D721Med (cell line): ENCODE measurements at places on chromosomes 2 and 18.

GRCh38 chr2:240157147-240157470 is 16.7 kb upstream of the OTOS start:
- no peak for DNase-seq

- no peak for DNase-seq
Observed at GRCh38 chr2:25521665-25522387, 151.6 kb downstream of the DTNB start.

DNA sequence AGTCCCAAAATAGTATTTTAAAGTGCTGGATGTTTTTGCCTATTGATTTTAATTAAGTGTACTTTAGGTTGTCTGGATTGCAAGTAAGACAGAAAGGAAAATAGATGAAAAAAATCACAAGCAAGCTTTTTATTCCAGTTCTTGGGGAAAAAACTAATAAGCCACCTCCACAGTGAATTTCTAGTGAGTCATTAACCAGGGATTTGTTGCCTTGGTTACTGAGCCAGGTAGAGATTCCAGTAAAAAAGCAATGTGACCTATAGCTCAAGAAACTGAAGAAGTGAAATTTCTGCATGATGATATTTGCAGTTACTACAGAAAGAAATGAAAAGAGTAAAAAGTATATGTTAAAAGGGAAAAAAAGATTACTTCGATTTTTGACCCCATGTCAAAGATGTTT is 160.6 kb downstream of the METTL4 start:
- DNase-seq = no peak

DNA sequence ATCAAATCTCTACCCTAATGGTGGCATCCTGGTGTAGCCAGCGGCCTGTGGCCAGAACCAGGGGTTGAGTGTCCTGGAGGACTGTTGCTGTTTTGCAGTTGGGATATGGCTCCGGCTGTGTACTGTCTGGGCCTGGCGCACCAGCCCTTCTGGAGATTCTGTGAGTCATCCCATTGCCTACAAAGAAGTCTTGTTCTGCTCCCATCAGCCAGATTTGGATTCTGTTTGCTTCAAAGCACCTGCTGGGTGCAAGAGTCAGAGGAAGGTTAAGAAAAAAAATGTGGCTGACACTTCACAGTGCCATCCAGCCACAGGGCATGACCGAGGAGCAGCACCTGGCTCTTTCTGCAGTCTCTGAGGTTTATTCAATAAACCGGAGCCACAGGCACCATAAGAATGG is 41.0 kb upstream of the ASAP2 start:
- DNase-seq = no peak

DNA sequence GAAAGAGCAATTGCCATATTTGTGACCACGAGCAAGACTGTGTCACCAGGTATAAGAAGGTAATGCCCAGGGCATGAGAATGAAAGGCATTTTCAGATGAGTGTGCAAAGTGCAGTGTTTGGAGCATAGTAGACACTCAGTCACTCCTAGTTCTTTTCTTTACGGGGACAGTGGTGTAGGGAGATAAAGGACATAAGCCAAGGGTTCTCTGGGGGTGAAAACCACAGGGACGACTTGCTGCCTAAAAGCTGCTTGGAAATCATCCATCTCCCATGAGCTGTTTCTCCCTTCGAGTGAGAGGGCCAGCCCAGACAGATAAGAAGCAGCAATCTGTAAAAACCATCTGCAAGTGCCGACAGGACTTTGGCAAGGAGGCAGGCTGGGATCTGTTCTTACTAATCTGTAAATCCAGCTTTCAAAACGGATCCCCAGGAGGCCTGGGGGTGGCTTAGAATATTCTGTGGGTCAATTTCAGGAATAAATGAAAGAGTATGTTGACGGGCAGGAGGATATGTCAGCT is 221.6 kb downstream of the LPIN1 start:
- DNase-seq = no peak

- DNase-seq = no peak
Observed at GRCh38 chr2:164558450-164558849, 62.8 kb downstream of the GRB14 start.

DNA sequence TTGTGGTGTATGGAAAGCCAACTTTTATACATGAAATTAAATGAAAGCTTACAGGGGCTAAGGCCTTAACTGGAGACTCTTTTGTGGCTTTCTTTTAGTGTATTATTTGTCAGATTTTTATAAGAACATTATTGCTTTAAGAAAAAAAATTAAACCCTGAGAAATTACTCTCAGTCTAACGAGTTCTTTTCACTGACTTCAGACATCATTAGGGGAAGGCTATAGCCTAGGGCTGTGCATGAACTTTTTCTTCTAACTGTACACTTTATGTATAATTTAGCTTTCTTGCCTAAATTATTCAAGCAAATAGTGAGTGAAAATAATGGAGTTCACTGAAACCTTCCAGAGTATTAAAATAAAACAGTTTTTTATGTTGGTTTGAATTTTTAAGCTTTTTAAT is 151.1 kb upstream of the MEIS1 start:
- no peak for DNase-seq

GRCh38 chr2:120444691-120445240 is 98.8 kb downstream of the INHBB start:
- no peak for DNase-seq

DNA sequence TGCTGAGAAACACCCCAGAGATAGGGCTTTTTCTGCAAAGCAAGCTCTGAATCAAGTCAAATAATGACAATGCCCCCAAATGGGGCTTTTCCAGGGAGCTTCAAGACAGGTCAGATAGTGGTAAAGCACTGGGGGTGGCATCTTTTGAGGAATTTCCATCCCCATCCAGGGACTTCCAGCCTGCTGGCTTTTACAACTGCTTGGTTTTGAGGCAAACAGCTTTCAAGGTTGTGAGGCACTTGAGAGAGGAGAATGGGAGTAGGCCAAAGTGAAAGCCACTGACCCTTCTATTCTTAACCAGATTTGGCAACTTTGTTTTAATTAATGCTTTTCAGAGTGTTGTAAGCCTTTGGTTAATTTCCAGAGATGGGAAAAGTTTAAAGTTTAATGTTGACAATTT is 762.0 kb upstream of the POU3F3 start:
- DNase-seq = no peak

- no peak for DNase-seq
Observed at GRCh38 chr2:69603146-69603743, 40.3 kb downstream of the AAK1 start.

- no peak for DNase-seq
Observed at GRCh38 chr2:176503776-176504175, 234.5 kb downstream of the MTX2 start.

DNA sequence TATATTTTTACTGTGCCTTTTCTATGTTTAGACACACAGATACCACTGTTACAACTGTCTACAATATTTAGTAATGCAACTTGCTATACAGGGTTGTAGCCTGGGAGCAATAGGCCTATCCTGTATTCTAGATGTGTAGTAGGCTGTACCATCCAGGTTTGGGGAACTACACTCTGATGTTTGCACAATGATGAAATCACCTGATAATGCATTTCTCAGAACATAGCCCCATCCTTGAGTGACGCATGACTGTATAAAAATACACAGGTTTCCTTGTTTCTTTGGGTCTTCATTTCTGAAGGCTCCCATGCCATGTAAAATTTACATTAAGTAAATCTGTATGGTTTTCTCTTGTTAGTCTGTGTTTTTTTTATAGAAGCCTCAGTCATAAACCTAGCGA is 270.9 kb upstream of the SKOR2 start:
- no peak for DNase-seq

DNA sequence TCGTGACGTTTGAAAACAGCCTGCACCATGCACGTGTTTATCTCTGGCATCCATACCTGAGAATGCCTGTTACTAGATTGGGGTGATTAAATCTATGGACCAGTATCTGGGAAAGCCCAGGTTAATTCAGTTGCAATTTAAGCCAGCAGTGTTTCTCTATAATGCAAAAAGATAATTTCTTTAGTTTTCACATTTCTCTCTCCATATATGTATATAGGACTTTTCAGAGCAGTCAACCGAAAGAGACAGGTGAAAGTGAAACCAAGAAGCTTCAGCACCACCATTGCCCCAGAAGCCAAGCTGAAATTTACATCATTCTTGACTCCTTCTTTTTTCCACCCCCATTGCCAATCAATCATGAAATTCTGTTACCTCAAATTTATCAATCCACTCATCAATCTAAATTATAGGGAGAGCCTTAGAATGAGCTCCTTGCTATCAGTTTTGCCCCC is 2.7 kb upstream of the LRP2 start:
- DNase-seq = no peak

- DNase-seq = no peak
Observed at GRCh38 chr2:122033778-122034177, 278.3 kb downstream of the TSN start.

- no peak for DNase-seq
Observed at GRCh38 chr2:16123421-16123820, 183.1 kb downstream of the MYCN start.

- DNase-seq = no peak
Observed at GRCh38 chr2:47313728-47314127, 89.2 kb upstream of the MSH2 start.

- no peak for DNase-seq
Observed at GRCh38 chr2:180694445-180695421, 285.7 kb upstream of the UBE2E3 start.

GRCh38 chr18:59921384-59921891 is 21.6 kb downstream of the PMAIP1 start:
- DNase-seq = no peak

DNA sequence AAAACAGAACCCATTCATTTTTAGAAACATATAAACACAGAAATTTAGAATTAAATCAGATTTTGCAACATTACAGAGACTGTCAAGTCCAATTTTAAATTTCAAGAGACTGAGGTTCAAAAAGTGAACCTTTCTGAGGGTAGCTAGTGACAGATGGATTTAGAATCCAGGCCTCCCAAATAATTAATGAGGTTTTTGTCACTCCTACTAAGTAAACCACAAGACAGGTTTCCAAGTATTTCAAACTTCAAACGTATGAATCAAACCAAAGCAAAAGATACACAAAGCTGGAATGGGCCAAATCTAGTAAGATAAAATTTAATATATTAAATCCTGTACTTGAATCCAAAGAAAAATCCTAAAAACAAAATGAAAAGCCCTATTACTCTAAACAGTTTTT is 25.3 kb downstream of the PPP4R3B start:
- DNase-seq = no peak

GRCh38 chr2:64359892-64360657 is 93.9 kb upstream of the LGALSL start:
- no peak for DNase-seq

GRCh38 chr2:1944986-1945385 is 200.7 kb upstream of the PXDN start:
- DNase-seq = no peak

DNA sequence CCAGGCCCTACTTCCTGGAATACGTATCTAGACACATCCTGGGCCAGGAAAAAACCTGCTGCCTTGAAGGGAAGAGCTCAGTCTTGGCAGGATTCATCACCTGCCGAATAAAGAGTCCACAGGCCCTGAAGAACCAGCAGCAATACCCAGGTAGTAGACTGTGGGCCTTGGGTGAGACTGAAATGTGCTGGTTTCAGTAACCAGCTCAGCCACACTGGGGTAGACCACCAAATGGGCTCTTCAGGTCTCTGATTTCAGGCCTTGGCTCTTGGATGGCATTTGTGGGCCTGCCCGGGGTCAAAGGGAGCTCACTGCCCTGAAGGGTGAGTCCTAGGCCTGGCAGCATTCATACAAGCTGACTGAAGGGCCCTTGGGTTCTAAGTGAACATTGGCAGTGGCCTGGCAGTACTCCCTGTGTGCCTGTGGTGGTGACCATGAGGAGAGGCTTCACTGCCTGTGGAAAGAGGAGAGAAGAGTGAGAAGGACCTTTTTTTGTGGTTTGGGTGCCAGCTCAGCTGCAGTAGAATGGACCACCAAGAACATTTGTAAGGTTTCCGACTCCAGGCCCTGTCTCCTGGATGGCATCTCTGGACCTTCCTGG is 175.1 kb downstream of the ANKRD30B start:
- no peak for DNase-seq

- no peak for DNase-seq
Observed at GRCh38 chr2:69933839-69934613, 19.1 kb downstream of the MXD1 start.

- no peak for DNase-seq
Observed at GRCh38 chr2:48941908-48942307, 186.4 kb upstream of the LHCGR start.

GRCh38 chr2:9256570-9257043 is 50.0 kb downstream of the ASAP2 start:
- no peak for DNase-seq

GRCh38 chr2:73938718-73939352 is 12.2 kb downstream of the DGUOK start:
- DNase-seq = no peak

DNA sequence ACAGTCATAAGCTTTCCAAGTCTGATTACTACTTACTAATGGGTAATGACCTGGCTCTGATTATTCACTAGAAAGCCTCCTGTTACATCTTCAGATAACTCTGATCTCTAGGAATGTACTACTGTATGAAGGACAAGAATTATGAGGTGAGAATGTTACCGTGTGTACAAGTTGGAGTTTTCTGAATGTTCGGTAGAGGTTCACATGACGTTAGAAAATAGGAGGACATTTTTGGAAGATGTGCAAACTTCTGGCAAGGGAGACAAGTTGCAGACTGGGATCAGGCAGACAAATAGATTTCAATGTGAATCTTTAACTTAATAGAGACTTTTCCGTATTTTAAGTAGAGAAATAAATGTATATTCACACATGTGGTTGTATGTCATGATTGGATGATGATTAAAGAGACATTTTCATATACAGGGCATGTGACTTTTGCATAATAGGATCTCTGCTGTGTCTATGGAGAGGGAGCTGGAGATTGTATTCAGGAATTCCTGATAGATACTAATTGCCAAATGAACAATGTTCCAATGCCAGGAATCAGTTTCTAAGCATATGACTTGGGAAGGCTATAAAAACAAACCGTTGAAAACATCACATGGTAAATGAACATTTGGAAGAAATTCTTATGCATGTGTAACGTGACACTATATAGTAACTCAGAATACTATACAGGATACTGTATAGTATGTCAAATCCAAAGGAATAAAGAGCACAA is 1695.8 kb upstream of the PIK3C3 start:
- DNase-seq = no peak

GRCh38 chr2:65275141-65275915 is 47.7 kb downstream of the ACTR2 start:
- no peak for DNase-seq

GRCh38 chr2:64219149-64219548 is 74.9 kb upstream of the PELI1 start:
- DNase-seq = no peak

- DNase-seq = no peak
Observed at GRCh38 chr18:33578518-33579348, 714 bp downstream of the ASXL3 start.

DNA sequence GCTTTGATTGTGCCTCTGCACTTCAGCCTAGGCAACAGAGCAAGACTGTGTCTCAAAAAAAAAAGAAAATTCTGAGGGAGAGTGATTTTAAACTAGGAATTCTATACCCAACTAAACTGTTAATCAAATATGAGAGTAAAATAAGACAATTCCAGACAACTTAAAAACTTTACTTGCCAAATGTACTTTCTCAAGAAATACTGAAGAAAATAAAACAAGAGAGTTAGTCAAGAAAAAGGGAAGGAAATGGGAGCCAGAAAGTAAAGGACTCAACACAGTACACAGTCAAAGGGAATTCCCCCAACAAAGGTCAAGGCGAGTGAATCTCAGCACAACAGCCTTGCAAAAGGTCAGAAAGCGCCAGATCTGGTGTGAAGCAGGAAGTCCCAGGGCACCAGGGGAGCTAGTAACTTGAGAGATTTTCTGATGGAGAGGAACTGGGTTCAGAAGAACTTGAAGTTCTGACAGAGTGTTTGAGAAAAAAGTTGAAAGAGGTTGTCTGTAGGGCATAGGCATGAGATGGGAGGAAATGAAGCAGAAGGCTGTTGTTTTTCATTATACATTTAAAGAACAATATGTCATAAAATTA is 22.6 kb upstream of the TBC1D8 start:
- no peak for DNase-seq
